Fibroblast of skin of left biceps (primary cell): ENCODE measurements at places on chromosomes 3 and 15.
A peak's percentile ranks its signal among the peaks of the same experiment; 100 is the strongest.

- no peak for DNase-seq
Measured at GRCh38 chr15:34353627-34354026, 10.5 kb downstream of the NUTM1 start.

- no peak for DNase-seq
Measured at GRCh38 chr3:94758751-94759150, 695.9 kb downstream of the NSUN3 start.

DNA sequence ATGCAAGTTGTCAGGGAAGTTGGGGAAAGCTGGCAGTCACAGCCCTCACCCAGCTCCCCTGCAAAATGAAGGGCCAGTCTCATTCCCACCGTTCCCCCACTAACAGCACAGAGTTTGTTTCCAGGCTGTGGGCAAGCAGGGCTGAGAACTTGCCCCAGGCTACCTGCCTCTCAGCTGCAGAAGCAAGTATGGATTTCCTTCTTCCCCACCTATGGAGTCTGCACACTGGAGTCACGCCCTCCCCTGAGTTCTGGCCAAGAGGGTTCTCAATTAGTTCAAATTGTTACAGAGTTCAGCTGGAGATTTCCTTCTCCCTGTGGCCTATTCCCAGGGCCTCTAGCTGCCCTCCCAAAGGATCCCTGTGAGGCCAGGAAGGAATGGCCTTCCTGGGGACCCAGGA is 90.1 kb upstream of the ATP11B start:
- no peak for DNase-seq

DNA sequence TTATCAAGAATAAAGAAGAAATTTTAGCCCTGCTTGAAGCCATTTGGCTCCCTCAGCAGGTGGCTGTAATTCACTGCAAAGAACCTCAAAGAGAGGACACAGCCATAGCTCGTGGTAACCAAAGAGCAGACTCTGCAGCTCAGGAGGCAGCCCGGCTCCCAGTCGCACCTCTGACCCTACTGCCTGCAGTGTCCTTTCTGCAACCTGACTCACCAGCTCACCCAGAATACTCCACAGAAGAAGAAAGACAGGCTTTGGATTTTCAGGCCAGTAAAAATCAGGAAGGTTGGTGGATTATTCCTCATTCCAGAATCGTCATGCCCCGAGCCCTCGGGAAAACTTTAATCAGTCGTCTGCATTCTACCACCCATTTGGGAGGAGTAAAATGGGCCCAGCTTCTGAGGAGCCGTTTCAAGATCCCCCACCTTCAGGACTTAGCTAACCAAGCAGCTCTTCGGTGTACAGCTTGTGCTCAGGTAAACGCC is 38.6 kb downstream of the ZBTB11 start:
- no peak for DNase-seq

GRCh38 chr3:73298243-73299183 is 237.1 kb downstream of the EBLN2 start:
- DNase-seq: no peak

- no peak for DNase-seq
Measured at GRCh38 chr3:30711867-30712266, 105.5 kb downstream of the TGFBR2 start.

DNA sequence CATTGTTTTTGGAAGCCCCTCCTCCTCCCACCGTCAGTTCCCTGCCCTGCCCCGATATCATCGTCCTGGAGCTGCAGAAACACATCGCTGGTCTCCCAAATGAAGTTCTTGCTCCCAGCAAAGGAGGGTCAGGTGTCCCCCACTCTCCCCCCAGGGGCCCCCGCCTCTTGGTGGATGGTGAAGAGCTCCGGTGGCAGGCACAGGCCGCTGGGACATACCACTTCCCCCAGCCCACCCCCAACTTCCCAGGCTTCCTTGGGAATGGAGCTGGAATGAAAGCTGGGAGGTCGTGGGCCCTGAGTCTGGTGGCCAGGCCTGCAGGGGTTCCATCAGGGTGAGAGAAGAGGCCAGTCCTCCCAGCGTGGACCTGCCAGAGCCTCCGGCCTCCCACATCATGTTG is 137.7 kb downstream of the CHSY1 start:
- no peak for DNase-seq

GRCh38 chr15:58552505-58553364 is 120.9 kb downstream of the LIPC start:
- DNase-seq: no peak

GRCh38 chr3:155619118-155619915 is 125.6 kb downstream of the PLCH1 start:
- no peak for DNase-seq

- DNase-seq: peak; percentile 93
Measured at GRCh38 chr3:40044487-40044886, 235.1 kb downstream of the MYRIP start.

- DNase-seq: no peak
Measured at GRCh38 chr3:64444490-64445108, 219.3 kb upstream of the PRICKLE2 start.

- DNase-seq: peak; percentile 71
Measured at GRCh38 chr3:153350420-153350819, 188.4 kb downstream of the RAP2B start.

DNA sequence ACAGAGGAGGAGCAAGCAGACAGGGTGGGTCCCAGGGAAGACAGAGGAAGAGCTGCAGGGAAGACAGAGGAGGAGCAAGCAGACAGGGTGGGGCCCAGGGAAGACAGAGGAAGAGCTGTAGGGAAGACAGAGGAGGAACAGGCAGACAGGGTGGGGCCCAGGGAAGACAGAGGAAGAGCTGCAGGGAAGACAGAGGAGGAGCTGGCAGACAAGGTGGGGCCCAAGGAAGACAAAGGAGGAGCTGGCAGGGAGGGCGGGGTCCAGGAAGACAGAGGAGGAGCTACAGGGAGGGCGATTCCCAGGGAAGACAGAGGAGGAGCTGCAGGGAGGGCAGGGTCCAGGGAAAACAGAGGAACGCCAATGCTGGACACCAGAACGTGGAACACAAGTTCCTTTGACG is 66.5 kb downstream of the PLXNA1 start:
- no peak for DNase-seq

GRCh38 chr3:183313351-183313750 is 60.3 kb downstream of the B3GNT5 start:
- no peak for DNase-seq

GRCh38 chr3:81761904-81762580 is 597 bp upstream of the GBE1 start:
- no peak for DNase-seq

GRCh38 chr3:111605493-111605892 is 10.3 kb upstream of the ZBED2 start:
- no peak for DNase-seq

DNA sequence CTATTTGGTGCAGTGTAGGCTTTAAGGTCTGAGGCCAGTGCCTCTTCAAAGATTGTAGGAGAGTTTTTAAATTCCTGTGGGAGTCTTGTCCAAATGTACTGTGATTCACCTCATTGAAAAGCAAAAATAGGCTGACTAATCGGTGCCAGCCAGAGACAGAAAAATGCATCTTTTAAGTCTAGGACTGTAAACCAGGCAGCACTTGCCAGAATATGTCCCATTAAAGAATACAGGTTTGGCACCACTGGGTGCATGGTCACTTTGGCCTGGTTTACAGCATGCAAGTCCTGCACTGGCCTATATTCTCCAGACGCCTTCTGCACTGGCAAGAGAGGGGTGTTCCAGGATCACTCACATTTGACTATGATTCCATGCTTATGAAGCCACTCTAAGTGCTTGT is 20.3 kb upstream of the NOX5 start:
- DNase-seq: no peak

GRCh38 chr15:34348735-34349300 is 5.7 kb downstream of the NUTM1 start:
- no peak for DNase-seq

GRCh38 chr3:40939030-40939740 is 260.1 kb upstream of the CTNNB1 start:
- no peak for DNase-seq

- no peak for DNase-seq
Measured at GRCh38 chr3:160999274-160999673, 105.9 kb downstream of the B3GALNT1 start.

- DNase-seq: no peak
Measured at GRCh38 chr3:133055339-133055738, 17.1 kb downstream of the TMEM108 start.

- no peak for DNase-seq
Measured at GRCh38 chr15:90479656-90480055, 50.1 kb upstream of the CRTC3 start.

- DNase-seq: peak; percentile 89
Measured at GRCh38 chr3:10366651-10367101, 45.8 kb upstream of the SEC13 start.

DNA sequence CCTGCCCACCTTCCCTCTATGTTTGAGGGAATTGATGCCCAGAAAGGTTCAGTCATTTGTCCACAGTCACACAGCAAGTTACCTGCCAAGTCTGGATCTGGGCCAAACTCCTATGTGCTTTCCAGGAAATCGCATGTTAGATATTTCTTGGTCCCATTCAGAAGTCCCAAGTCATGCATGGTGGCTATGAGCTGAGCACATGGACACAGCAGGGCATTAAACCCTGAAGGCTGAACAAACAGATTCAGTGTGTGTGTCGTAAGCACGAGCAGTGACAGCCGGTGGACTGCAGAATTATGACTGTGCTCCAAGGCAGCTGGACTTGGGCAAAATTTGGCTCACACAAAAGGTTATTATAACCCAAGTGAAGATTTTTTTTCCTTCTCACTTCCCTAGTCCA is 11.4 kb upstream of the SLC6A6 start:
- DNase-seq: no peak

- peak; percentile 2 for DNase-seq
Measured at GRCh38 chr3:55442861-55443260, 44.2 kb downstream of the WNT5A start.

- DNase-seq: peak; percentile 15
Measured at GRCh38 chr3:139353920-139354556, 10.2 kb downstream of the MRPS22 start.

DNA sequence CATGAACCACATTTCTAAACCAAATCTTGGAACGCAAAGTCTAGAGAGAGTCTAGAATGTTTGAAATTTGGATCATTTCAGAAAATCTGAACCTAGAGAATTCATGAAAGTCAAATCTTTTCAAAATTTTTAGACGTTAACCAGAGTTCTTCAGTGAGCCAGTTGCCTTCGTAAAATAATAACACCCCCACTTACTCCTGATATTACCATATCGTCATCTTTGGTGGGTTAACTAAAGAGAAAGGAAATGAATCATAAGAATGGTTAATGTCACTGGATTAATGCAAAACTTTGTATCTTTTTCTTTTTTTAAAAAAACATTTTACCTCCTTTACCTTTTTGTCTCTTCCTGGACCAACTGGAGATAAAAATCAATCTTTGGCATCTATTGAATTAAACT is 1.2 kb upstream of the ZBED2 start:
- no peak for DNase-seq

DNA sequence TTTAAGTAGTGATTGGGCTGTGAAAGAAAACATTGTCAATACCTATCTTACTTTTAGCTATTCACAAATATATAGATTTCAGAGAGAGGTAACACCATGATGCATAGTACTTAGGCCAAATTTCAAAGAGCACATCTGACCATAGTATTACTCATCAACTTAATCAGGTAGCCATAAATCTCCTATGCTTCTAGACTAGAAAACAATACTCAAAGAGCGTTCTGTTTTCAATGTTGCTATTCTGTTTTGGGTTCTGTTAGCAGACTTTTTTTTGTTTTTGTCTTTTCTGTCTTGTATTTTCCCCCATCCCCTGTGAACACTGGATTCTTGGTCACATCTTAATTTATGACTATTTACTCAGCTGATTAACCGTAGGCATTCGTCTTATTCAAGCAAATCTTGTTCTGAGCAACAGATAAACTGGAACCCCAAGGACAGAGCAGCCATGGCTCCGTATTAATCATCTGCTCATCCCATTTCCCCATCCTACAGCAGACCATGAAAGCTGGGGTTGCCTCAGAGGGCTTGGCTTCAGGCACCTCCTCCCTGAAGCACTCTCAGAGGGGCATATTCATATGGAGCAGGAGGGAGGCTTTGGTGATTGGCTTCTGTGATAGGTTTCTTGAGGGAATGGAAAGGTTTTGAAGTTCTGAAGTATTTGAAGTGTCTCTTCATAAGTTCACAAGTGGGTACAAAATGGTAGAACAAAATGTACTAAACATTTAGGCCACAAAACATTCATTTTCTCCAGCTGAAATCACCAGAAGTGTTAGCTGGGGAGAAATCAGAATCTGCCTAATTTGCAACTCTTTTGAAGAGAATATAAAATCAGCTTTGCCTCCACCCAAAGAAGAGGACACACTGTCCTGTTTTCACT is 105.3 kb downstream of the TNIK start:
- DNase-seq: no peak

GRCh38 chr3:149214702-149215101 is 6.9 kb downstream of the CP start:
- no peak for DNase-seq
